ENCODE measurements at places on chromosomes 6 and 20.

DNA sequence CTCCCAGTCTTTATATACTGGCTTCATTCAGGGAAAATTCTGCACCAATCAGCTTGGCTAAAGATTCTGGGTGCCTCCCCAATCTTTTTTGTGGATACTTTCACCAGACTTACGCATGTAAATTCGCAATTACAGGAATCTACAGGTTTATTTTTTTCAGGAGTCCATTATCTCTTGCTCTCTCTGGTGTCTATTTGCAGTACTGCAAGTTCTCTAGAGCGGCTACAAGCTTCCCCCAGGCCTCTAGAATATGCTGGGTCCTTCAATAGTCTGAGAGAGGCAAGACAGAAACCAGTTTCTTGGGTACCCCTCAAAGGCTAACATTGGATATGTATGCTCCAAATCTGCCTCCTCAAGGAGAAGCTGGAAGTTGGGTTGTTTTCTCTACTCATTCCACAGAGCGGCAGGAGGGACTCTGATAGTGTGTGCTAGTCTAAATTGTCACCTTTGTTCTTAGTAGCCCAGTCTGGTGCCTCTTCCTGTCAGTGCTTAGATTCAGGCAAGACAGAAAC lies 58.5 kb downstream of the SUN5 start:
- no peak for DNase-seq

GRCh38 chr6:30258204-30258603 lies 45.0 kb upstream of the TRIM26 start:
- no peak for DNase-seq

- DNase-seq, result no peak
These were observed 31.5 kb upstream of the ADTRP start for GRCh38 chr6:11810039-11810541.

DNA sequence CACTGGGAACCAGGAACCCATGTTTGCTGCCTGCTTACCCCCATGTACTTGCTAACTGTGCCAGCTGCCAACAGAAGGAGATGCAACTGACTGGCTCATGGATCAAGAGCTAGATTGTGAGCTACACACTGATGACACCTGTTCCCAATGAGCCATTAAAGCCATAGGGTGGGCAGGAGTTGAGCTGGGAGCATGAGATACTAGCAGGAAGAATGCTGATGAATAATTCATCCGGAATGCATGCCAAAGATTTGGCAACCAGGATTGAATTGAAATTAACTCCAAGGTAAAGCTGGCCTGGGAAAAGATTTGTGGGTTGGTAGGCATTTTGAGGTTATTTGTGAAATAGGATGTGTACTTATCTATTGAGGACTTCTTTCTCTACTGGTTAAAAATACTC lies 631.1 kb downstream of the KIF16B start:
- DNase-seq, result no peak

DNA sequence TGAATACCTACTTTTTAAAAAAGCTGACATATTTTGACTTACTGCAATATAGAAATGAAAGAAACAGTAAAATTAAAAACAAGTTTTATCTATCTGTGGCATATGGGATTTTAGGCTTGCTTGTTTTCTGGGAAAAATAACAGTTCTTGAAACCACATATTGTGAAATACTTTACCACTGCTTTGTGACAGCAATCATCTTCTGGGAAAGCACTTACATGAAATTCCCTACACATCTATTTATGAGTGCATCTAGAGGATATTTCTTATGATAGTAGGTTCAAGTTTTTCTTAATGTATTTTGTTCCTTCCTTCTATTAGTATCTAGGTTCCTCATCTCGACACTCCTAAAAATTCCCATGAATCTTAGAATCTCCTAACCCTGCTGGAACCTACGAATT lies 75.2 kb downstream of the STXBP5 start:
- no peak for DNase-seq

DNA sequence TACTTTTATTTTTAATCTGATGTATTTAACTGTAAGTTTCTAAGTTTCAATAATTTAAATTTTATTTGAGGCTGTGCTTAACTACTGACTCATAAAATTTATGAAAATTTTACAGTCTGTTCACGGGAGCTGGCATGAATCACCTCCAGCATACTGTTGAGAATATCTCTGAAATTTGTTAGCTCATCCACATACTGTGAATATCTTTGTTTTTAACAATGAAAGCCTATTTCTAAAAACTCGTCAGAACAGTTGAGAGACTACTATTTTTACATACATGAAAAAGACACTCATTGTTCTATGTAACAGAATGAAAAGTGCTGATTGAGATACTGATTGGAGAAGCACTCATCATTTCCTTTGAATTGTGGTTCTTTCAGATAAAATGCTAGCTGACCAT lies 749.3 kb downstream of the TENT5A start:
- DNase-seq, result no peak

GRCh38 chr20:13102694-13103093 lies 93.9 kb downstream of the SPTLC3 start:
- DNase-seq, result no peak

GRCh38 chr20:41865938-41866337 lies 247.8 kb upstream of the CHD6 start:
- no peak for DNase-seq

DNA sequence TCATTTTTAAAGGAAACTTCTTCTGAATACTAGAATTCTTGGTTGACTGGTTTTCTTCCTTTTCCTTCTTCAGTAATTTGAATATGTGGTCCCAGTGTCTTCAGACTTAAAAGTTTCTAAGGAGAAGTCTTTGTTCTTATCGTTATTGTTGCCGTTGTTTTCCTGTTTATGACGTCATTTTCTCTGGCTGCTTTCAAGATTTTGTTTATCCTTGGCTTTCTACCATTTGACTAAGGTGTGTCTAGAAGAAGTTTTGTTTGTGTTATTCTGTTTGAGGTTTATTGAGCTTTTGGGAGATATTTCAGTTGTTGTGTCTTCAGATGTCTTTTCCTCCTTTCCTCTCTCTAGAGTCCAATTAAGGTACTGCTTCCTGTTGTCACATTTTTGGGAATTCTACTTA lies 24.5 kb downstream of the CDYL start:
- DNase-seq, result no peak

DNA sequence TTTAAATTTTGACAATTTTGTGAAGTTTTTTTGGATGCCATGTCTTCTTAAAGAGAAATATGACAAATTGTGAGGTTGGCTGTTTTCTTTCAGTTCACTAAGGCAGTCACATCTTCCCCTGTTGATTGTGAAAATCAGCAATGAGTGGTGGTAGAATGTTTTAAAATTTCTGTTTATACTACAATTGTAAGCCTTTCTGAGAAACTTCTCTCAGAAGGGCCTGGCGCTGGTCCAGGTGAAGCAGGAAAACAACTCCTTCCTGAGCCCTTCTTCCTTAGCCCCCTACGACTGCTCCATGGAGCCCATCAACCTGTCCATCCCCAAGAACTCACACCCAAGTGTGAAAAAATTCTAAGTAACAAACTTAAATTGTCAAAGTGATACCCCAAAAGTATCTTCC lies 80.6 kb downstream of the SSR1 start:
- no peak for DNase-seq

GRCh38 chr6:166691746-166692145 lies 64.7 kb upstream of the RPS6KA2 start:
- no peak for DNase-seq

GRCh38 chr20:56005389-56005715 lies at the start of gene CBLN4:
Gene CBLN4, minus strand, starts transcription at chr20:56005519. Its CDS starts 1,348 bp downstream, at chr20:56004171.
- DNase-seq, result no peak

GRCh38 chr6:48990739-48991138 lies 472.3 kb downstream of the MMUT start:
- DNase-seq, result no peak

- no peak for DNase-seq
These were observed 205.1 kb downstream of the DLL1 start for GRCh38 chr6:170085475-170086401.

DNA sequence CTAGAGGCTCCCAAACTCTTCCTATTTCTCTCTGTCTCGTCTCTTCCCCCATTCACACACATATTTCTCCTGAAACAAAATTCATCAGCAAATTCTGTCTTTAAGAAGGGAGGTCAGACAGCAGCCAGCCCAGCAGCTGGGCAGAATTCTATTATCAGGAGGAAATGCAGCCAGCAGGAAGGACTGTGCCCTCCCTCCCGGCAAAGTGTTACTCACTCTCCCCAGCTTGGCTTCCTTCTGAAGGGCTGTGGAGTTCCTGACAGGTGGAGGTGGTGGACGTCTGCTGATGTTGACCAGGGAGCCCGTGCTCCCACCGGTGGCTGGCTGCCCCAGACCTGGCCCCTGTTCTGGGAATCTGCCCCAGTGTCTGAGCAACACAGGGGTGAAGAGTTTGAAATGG lies 37.3 kb downstream of the KCNB1 start:
- no peak for DNase-seq

- DNase-seq, result no peak
These were observed 229.7 kb upstream of the ASCC3 start for GRCh38 chr6:101110814-101111213.

DNA sequence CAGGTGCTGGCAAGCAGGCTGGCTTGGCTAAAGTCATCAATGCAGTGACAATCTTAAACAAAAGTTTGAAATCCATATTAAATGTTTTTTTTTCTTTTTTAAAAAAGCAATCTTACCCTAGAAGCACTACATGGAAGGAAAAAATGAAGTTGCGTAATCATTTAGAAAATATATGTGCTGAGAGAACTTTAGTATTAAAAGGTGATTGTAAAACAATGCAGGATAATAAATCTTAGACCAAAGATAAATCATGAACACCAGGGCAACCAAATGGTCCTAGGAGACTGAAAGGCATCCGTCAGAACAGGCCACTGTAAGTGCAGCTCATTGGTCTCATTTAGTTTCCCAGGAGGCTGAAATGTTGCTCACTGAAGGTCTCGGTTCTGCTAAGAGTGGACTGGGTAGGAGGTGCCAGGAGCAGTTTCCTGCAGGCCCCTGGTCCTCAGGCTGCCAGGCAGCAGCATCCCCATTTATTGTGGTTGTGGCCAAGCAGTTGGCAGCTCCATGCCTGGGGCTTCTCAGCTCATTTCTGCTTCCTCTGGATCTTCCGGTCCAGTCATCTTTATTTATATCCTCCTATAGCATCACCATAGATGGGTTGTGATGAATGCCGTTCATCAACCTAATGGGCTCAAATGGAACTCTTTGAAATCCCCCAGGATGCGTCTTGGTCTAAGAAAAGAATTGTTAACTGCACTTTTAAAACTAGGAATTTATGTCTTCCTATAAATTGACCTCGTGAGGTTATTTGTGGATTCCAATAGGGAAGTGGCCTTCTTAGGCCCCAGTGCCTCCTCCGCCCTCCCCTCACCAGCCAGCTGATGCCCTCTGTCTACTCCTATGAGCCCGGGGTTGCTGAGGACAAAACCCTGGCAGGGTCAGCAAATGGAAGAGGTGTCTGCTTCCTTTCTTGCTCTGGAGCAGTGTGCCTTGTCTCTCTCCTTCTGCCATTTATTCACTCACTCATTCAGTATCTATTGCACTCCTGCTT lies 269.0 kb downstream of the UST start:
- no peak for DNase-seq

GRCh38 chr6:105519954-105520353 lies 117.1 kb upstream of the PREP start:
- no peak for DNase-seq

- no peak for DNase-seq
These were observed 379.2 kb downstream of the BMP2 start for GRCh38 chr20:7146552-7147219.

GRCh38 chr6:43957273-43957672 lies 170.0 kb downstream of the MRPL14 start:
- DNase-seq, result no peak

DNA sequence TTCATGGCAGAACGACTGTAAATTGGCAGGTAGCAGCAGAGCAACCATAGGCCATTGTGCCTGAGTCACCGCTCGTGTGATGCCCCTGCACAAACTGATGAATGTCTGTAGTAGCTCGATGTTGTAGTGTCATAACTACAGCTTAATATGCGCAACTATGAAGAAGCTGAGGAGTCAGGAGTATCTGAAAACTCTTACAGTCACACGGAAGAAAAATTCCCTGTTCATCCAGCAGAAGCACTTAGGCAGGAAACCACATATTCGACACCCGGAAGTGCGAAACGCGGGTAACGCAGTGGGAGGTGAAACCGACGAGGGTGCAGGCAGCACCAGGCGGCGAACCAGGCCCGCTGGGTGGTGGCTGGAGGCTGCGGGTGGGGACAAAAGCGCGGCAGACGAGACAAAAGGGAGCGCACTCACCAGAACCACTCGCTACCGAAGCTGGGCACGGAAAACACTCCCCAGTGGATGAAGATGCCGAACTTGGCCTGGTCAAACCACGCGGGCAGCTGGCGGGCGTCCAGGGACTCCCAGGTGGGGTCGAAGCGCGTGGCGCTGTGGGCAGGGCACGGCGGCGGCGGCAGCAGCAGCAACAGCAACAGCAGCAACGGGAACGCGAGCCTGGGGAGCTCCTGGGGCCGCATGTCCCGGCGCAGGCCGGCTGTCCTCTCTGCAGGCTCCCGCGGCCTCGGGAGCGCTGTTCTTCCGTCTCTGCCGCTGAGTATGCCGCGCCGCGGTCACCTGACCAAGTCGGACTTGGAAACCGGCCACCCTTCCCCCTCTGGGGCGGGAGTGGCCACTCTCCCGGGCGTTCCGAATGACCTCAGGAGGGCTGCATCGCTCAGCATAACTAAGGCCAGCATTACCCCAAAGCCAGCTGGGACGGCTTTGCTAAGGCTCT lies at the start of gene FUCA2:
Gene FUCA2 (minus strand): TSS at position 730 of the 901 bp plus-strand sequence. CDS start 86 bp downstream, at position 644.
- peak; percentile 59 for DNase-seq

GRCh38 chr6:99119109-99120031 lies 171.6 kb upstream of the FBXL4 start:
- no peak for DNase-seq

- DNase-seq, result no peak
These were observed 106.2 kb downstream of the TULP4 start for GRCh38 chr6:158418501-158418900.

- no peak for DNase-seq
These were observed 109.9 kb downstream of the SLC24A3 start for GRCh38 chr20:19322061-19322985.

DNA sequence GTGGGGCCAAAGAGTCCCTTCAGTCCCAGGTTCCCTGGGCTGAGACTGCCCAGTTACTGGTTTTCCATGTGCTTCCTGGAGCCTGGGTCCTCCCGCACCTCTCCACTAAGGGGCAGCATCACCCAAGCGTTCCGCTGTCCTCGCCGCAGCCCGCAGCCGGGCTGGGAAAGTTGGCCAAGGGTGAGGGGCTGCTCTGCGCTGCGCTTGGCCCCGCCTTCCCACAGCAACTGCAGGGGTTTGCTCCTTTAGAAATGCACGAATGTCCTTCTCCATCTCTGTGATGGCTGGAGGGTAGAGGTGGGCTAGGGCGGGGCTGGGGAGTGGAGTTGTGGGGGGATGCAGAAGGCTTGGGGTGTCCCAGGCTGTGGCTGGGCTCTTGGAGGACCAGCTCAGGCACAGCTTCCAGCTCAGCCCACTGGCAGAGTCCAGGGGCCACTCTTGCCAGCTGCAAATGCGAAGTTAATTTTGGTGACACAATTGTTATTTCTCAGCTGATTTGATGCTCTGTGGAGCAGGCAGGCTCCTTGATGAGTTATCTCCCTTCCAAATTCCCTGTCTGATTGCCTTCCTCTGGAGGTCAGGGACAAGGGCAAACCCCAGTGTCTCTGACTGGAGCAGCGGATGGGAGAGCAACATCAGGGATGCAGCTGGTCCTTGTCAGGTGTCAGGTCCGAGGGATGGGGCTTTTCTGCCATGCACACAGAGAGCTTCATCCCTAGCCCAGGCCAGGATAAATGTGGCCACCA lies 63.2 kb downstream of the NOL4L start:
- DNase-seq, result peak; percentile 66

GRCh38 chr6:80767808-80768207 lies 661.3 kb downstream of the BCKDHB start:
- no peak for DNase-seq
